LHCN-M2 (cell line): ENCODE measurements at places on chromosomes 12 and 14. TPM values are rescaled to one million over a fixed set of nuclear protein-coding genes. Genes with fewer than 3 reads are reported as not detected.

Gene SERPINA12
- not detected in 2 replicates for total RNA-seq

Gene RERGL
- total RNA-seq: not detected in 2 replicates

Gene ZNF605
- total RNA-seq: 4.6 and 10.0 TPM in 2 replicates

Gene FAM181A
- total RNA-seq: not detected in 2 replicates

Gene TCL1A
- total RNA-seq: not detected in 2 replicates

Gene IL23A
- 0.29 TPM in 1 of 2 replicates, not detected in the other for total RNA-seq

Gene OXA1L
- 80.6 and 83.2 TPM in 2 replicates for total RNA-seq
